CD4-positive, CD25-positive, alpha-beta regulatory T cell (primary cell): ENCODE measurements at places on chromosomes 7 and 10.

- no peak overlapping the region for H3K4me3 ChIP-seq
- H3K27me3 ChIP-seq = no peaks in the 10 kb centered on the region
- H3K36me3 ChIP-seq = no peaks in the 10 kb centered on the region
- DNase-seq = no peak
- H3K4me1 ChIP-seq = no peaks in the 10 kb centered on the region
These were observed 259.0 kb downstream of the WDR37 start for GRCh38 chr10:1315178-1315577.

DNA sequence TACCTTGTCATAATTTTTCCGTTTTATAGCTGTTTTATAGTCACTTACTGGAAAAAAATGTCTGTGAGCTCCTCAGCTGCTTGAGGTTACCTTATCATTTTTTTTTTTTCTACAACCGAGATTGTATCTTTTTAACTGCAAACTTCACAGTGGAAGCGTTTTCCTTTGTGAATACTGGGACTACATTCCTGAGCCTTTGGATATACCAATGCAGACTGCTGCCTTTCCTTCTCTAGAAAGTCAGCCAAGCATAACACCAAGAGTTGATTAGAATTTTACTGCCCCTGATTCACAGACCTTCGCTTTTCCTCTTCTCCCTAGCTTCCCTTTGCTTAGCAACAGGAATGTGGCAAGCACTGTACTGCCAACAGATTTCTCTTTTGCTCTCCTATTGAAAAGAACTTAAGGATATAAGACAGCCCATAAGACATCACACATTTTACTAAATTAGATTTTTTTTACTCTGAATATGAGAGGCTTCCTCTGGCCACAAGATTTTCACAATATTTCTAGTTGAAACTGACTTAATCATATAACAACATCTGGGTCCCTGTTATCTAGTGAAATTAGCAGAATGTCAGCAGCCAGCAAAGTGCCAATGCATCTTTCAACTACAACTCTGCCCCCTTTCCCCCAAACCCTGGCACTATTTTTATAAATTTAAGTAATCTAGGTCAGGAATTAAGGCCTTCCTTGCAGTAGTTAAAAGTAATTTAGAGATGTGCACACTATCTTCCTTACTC is 170.6 kb downstream of the PRKG1 start:
- DNase-seq = no peak
- no peaks in the 10 kb centered on the region for H3K27me3 ChIP-seq
- no peak overlapping the region for H3K4me3 ChIP-seq
- no peak overlapping the region for H3K27ac ChIP-seq

- H3K4me3 ChIP-seq = no peak overlapping the region
- DNase-seq = peak; percentile 13
- H3K27me3 ChIP-seq = no peaks in the 10 kb centered on the region
- H3K27ac ChIP-seq = no peak overlapping the region
- no peaks in the 10 kb centered on the region for H3K4me1 ChIP-seq
These were observed 47.4 kb downstream of the VPS50 start for GRCh38 chr7:93279541-93279940.

GRCh38 chr10:34746094-34746493 is 69.0 kb downstream of the PARD3 start:
- no peaks in the 10 kb centered on the region for H3K27me3 ChIP-seq
- no peaks in the 10 kb centered on the region for H3K4me1 ChIP-seq
- no peak overlapping the region for H3K27ac ChIP-seq
- no peaks in the 10 kb centered on the region for H3K36me3 ChIP-seq

DNA sequence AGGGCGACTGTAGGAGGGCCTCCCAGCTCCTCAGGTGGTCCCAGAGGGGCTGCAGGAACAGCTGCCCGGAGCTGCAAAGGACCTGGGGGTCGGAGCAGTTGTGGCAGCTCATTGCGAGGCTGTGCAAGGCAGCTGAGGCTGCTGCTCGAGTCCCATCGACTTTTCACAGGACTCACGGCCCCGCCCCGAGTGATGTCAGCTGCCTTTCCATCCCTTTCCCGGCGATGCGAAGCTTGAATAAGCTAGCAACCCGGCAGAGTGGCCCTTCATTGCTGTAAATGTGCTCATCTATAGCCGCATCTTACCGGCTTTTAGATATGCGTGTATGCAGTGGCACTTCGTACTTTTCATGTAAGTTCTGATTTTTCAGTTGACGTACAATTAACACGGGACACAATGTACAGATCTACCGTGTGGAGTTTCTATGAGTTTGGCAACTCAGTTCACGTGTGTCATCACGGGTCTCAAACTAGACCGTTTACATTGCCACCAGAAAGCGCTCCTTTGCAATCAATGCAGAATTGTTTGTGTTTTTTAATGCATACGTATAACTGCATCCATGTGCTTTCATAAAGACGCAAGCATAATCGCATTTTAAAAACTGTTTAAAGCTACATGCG is at the start of gene CH25H:
Gene CH25H, minus strand, starts transcription at position 137 of the 620 bp plus-strand sequence. Its CDS starts 25 bp downstream, at position 112.
- no peak within 1 kb of the TSS for H3K27ac ChIP-seq
- no peaks in the 10 kb centered on the region for H3K36me3 ChIP-seq
- H3K4me1 ChIP-seq = peaks cover 23% of the 10 kb centered on the region
- peaks cover 38% of the 10 kb centered on the region for H3K27me3 ChIP-seq
- H3K4me3 ChIP-seq = peak within 1 kb of the TSS; percentile 89
- DNase-seq = peak; percentile 53

DNA sequence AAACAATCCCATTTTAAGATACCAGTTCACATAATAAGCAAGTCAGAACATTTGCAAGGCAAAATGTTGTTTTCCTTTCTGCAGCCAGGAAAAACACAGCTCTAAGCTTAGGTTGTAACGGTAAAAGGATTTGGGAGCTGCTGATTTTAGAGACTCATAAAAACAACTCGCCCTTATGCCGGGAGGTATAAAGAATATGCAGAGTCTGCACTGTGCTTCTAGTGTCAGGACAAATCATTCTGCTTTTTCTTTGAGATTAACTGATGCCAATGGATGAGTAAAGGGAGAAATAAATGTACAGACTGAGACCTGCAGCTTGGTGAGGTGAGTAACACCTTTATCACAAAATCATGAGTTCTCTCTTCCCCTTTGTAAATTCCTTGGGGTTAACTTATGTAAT is 2.0 kb upstream of the SFR1 start:
- H3K4me3 ChIP-seq = no peak overlapping the region
- peaks cover 17% of the 10 kb centered on the region for H3K4me1 ChIP-seq
- H3K27ac ChIP-seq = peak overlapping the region; percentile 99
- no peaks in the 10 kb centered on the region for H3K36me3 ChIP-seq

GRCh38 chr7:52249741-52250140 is 785.7 kb upstream of the POM121L12 start:
- H3K36me3 ChIP-seq = no peaks in the 10 kb centered on the region
- H3K4me1 ChIP-seq = no peaks in the 10 kb centered on the region
- DNase-seq = no peak
- H3K4me3 ChIP-seq = no peak overlapping the region
- no peaks in the 10 kb centered on the region for H3K27me3 ChIP-seq

- no peaks in the 10 kb centered on the region for H3K36me3 ChIP-seq
- no peaks in the 10 kb centered on the region for H3K27me3 ChIP-seq
- H3K4me1 ChIP-seq = peaks cover 19% of the 10 kb centered on the region
- H3K27ac ChIP-seq = no peak overlapping the region
These were observed 43.5 kb downstream of the CLEC2L start for GRCh38 chr7:139566736-139567646.

DNA sequence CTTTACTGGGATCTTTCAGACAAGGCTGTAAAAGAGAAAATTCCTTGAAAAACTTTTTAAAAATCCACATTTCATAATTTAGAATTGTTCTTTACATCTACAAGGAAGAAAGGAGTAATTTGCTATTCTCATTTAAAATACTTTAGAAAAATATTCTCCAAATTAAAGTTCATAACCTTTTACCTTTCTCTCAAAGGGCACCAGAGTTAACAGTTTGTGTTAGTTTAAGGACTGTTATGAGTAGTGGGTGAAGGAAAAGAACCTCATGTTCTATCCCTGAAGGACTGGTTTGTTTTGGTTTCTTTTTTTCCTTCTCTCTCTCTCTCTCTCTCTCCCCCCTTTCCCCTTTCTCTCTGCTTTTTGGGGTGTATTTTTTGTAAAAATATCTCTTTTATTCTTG is 4.1 kb downstream of the AGMO start:
- DNase-seq = no peak
- H3K36me3 ChIP-seq = no peaks in the 10 kb centered on the region
- H3K27me3 ChIP-seq = no peaks in the 10 kb centered on the region
- no peak overlapping the region for H3K27ac ChIP-seq
- H3K4me3 ChIP-seq = no peak overlapping the region

DNA sequence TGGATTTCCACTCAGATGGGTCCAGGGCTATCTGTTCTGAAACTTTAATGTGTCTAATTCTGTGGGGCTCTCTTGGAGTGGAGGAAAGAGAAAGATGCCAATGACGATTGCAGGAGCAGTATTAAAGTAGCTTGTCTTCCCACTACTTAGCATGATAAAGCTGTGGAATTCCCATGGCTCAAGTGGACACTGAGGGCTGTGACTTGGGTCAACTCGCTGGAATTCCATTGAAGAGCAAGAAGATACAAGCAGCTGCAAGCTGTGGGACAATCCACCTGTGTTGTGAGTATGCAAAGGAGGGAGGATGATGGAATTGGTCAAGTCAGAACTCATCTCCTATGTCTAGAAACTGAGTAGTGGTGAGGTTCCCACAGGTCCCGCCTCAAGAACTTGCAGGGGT is 154.2 kb upstream of the MINDY3 start:
- no peaks in the 10 kb centered on the region for H3K4me1 ChIP-seq
- DNase-seq = no peak
- H3K27me3 ChIP-seq = no peaks in the 10 kb centered on the region
- no peak overlapping the region for H3K4me3 ChIP-seq

GRCh38 chr10:132353456-132354355 is 21.7 kb downstream of the LRRC27 start:
- no peak for DNase-seq
- no peaks in the 10 kb centered on the region for H3K27me3 ChIP-seq
- no peaks in the 10 kb centered on the region for H3K4me1 ChIP-seq

DNA sequence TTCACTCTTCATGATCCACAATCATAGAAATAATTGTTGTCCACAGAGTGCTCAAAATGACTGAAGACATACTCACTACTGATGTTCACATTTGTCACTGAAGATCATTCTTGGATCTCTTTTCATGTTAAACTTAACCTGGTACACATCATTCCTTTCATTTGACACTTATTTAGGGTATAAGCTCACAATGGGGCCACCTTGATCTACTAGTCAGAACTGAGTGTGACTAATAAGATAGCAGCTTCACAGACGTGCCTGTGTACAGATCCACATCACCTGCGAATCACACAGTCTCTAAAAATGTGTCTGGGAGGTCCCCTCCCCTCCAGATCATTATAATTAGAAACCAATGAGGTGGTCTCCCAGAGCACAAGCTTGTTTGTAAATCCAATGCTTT is 21.8 kb downstream of the GAD2 start:
- H3K36me3 ChIP-seq = no peaks in the 10 kb centered on the region
- DNase-seq = no peak
- H3K4me3 ChIP-seq = no peak overlapping the region
- peaks cover 2% of the 10 kb centered on the region for H3K27me3 ChIP-seq

DNA sequence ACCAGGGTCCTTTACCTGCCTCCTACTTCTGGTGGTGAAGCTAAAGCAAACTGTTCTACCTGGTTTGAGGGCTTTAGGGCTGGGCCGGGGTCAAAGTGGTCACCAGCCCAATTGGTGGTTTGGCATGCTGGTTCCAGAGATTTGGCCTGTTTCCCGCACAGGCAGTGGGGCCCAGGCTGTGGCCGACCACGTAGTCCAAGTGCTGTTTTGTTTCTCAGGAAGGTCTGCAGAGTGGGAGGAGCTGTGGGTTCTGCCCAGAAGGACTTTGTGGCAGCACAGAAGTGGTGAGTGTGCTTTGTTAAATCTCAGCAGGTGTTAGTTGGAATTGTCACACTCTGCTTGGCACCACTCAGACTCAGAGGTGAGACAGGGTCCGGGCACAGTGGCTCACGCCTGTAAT is 85.8 kb downstream of the MKX start:
- H3K36me3 ChIP-seq = no peaks in the 10 kb centered on the region
- H3K4me1 ChIP-seq = no peaks in the 10 kb centered on the region
- H3K27ac ChIP-seq = no peak overlapping the region
- H3K4me3 ChIP-seq = no peak overlapping the region
- peaks cover 7% of the 10 kb centered on the region for H3K27me3 ChIP-seq

DNA sequence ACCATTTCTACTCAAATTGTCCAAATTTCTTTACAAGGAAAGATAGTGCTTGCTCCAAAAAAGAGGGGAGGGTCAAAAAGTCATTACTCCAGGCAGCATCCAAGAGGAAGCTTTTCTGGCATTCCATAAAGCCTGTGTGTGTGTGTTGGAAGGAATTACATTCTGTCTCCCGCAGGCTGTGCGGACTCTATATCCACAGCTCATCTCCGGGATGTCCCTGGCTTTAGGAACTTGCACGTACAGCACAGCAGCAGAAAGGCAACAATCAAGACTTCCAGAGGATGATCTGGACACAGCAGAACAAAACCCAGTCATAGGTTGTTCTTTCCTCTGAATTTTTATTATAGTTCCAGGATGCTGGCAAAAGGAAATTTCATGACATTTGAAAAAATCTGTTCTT is 94.8 kb downstream of the ITIH5 start:
- no peak for DNase-seq
- peaks cover 2% of the 10 kb centered on the region for H3K27me3 ChIP-seq
- no peak overlapping the region for H3K4me3 ChIP-seq
- H3K27ac ChIP-seq = no peak overlapping the region
- no peaks in the 10 kb centered on the region for H3K4me1 ChIP-seq

DNA sequence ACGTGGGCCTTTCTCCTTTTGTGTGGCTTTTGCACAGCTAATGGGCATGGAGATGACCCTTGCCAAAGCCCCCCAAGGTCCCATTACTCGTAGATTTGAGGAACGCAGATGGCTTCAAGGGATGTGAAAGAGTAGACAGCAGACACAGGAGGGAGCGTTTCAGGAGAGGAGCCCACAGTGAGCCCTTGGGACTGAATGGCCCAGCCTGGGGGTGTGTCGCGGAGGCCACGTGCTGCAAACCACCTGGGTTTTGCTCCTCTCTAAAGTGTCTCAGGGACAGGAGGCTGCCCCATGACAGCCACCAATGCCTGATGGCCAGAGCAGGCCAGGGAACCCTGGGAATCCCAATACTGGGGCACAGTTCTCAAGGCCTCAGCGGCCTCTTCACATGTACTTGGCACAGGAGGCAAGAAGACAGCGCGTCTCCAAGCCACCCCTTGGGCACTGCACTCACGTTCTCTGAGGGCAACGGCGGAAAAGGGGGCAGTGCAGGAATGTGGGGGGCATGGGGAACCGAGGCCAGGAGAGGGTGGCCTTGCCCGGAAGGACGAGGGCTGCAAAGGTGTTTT is 185.2 kb downstream of the WDR37 start:
- H3K36me3 ChIP-seq = no peaks in the 10 kb centered on the region
- DNase-seq = no peak
- no peaks in the 10 kb centered on the region for H3K27me3 ChIP-seq
- H3K4me3 ChIP-seq = no peak overlapping the region
- H3K4me1 ChIP-seq = peaks cover 8% of the 10 kb centered on the region
